ENCODE measurements at places on chromosomes 1 and 21. TPM values are rescaled to one million over a fixed set of nuclear protein-coding genes. Genes with fewer than 3 reads are reported as not detected.

DIRAS3 gene
- total RNA-seq, result 23.7 TPM

TMEM61 gene
- total RNA-seq, result not detected

ITLN1 gene
- 9.2 TPM for total RNA-seq

HES2 gene
- total RNA-seq, result not detected

EDARADD gene
- 1.6 TPM for total RNA-seq

OR2T3 gene
- total RNA-seq, result not detected

PAPPA2 gene
- total RNA-seq, result 0.35 TPM

CFHR2 gene
- not detected for total RNA-seq

LPAR3 gene
- total RNA-seq, result 16.6 TPM

NCMAP gene
- 0.22 TPM for total RNA-seq

LAPTM5 gene
- total RNA-seq, result 31.5 TPM

LRRC8D gene
- 6.2 TPM for total RNA-seq

S100A7 gene
- total RNA-seq, result not detected

CELA2A gene
- total RNA-seq, result not detected

CNKSR1 gene
- total RNA-seq, result 1.8 TPM

GBP7 gene
- total RNA-seq, result not detected

OPRD1 gene
- total RNA-seq, result not detected

SPATA17 gene
- 1.1 TPM for total RNA-seq

KCNC4 gene
- total RNA-seq, result 5.1 TPM

EIF2D gene
- total RNA-seq, result 26.0 TPM

RHBDL2 gene
- total RNA-seq, result 0.14 TPM

- no peak for DNase-seq
Measured at GRCh38 chr1:170800265-170800664, 135.1 kb upstream of the MROH9 start.

- DNase-seq, result peak; percentile 82
Measured at GRCh38 chr1:162696286-162696862, 64.1 kb downstream of the DDR2 start.

- DNase-seq, result no peak
Measured at GRCh38 chr21:33042812-33043211, 17.1 kb downstream of the OLIG2 start.

DNA sequence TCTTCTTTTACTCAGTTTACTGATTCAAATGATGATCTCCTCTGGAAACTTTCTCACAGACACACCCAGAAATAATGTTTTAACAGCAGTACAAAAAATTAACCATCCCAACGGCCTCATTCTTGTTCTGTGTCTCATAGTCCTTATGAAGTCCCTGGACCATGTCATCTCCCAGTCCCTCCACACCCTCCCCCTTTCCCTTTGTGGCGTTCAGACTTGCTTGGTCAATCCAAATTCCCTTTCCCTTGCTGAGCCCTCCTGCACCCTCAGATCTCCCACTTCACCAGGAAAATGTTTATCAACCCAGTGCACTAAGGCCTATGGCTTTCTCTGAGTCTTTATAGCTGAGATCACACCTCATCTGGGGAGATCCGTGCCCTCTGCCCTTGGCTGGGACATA, 85.9 kb downstream of the CENPF start:
- no peak for DNase-seq

DNA sequence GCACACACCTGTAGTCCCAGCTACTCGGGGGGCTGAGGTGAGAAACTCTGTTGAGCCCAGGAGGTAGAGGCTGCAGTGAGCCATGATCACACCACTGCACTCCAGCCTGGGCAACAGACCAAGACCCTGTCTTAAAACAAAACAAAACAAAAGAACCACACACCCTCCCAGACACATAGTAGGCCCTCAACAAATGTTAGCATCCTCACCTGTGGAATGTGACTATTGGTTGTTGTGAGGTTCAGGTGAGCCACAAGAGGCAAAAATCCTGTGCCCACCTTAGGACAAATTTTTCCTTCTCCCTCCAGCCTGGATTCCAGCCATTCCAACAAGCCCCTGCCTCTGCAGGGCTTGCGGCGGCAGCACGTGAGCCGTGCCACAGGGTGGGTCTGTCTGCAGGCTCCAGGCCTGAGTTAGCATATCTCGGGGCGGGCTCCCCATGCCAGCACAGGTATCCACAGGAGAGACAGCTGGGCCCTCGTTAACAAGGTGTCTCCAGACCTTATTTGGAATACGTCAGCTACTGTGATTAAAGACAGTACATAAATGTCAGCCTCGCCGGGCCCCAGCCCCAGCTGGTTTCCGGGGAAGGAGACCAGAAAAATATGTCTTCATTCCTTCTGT, 17.4 kb downstream of the C1QB start:
- DNase-seq, result no peak

DNA sequence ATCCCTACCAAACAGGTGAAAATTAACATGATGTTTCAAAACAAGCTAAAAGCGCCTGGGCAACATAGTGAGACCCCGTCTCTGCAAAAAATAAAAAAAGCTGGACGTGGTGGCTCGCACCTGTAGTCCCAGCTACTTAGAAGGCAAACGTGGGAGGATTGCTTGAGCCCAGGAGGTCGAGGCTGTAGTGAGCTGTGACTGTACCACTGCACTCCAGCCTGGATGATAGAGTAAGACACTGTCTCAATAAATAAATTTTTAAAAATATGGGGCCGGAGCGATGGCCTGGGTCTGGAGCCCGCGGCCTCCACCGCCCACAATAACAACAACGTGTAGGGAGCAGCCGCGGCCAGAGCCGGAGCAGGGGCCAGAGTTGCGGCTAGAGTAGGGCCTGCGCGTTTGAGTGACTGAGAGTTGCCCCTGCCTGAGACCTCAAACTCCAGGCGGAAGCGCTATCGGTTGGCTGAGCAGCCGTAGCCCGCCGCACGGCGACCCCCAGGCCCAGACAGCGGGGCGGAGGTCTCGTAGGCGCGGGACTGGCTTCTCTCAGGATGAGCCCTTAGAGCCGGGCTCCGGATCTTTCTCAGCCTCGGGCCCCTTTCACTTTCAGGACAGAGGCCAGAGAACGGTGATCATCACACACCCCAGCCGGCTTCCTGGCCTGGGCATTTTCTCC, 41.4 kb downstream of the ZMYM1 start:
- DNase-seq, result no peak

- no peak for DNase-seq
Measured at GRCh38 chr1:181014477-181015250, 8.0 kb downstream of the STX6 start.

DNA sequence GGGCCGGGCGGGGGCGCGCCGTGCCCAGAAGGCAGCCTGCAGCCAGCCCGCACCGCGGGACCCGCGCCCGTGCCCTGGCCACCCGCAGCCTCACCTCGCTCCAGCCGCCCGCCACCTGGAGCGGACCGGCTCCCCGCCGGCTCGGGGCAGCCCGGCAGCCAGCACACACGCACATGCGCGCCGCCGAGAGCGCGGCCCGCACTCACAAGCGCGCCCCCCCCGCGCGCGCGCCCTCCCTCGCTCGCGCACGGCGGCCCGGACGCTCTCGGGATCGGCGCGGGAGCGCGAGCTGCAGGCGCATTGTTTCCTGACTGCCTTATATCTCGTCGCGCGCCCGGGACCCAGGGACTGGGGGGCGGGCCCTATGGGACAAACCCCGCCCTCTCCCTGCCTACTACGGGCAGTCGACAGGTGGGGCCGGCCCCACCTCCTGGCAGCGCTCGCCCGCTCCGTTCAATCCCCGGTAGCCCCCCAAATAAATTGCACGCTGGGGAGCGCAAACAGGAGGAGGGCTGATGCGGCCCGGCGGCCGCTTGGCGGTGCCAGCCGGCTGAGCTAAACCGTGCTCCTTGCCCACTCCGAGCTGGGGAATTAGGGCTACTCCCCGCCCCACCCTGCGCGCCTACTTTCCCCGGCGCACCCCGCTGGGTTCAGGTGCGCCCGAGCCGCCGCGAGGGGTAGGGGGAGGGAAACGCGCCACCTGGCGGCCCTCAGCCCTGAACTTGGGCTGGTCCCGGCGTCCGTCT, at the start of gene MYCL:
Gene MYCL, minus strand, starts transcription at position 204 of the 746 bp plus-strand sequence. CDS start 483 bp downstream, outside the sequence.
- peak; percentile 87 for DNase-seq

DNA sequence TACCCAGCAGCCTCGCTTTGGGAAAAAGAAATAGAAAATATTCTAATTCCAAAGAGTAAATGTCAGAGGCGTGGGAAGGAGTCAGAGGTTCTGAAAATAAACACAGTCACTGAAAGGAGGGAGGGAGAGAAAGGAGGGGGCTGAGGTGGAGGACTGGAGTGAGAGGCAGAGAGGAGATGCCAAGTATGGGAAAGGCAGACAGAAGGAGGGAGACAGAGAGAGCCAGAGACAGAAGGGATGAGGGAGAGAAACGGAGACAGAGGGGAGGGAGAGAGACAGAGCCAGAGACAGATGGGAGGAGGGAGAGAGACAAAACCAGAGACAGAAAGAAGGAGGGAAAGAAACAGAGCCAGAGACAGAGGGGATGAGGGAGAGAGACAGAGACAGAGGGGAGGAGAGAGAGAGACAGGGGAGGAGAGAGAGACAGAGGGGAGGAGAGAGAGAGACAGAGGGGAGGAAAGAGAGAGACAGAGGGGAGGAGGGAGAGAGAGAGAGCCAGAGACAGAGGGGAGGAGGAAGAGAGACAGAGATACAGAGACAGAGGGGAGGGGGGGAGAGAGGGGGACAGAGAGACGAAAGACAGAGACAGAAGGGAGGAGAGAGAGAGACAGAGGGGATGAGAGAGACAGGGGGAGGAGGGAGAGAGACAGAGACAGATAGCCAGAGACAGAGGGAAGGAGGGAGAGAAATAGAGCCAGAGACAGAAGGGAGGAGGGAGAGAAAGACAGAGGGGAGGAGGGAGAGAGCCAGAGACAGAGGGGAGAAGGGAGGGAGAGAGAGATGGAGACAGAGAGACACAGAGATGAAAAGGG, 525.5 kb downstream of the MATN1 start:
- DNase-seq, result no peak

GRCh38 chr1:202189918-202190715, 3.5 kb upstream of the LGR6 start:
- no peak for DNase-seq

DNA sequence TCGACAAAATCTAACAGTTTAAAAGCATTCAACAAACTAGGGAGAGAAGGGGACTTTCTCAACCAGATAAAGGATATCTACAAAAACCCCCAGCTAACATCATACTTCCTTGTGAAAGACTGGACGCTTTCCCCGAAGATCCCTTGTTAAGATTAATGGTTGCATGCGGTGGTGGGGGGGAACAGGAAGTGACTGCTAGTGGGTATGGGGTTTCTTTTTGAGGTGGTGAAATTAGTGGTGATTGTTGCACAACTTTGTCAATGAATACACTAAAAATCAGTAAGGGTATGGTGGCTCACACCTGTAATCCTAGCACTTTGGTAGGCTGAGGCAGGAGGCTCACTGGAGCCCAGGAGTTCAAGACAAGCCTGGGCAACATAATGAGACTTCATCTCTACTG, 26.9 kb upstream of the EYA3 start:
- DNase-seq, result peak; percentile 73

- DNase-seq, result no peak
Measured at GRCh38 chr1:94084547-94084946, 36.4 kb downstream of the ABCA4 start.

- peak; percentile 86 for DNase-seq
Measured at GRCh38 chr1:201447903-201448871, 20.8 kb downstream of the PHLDA3 start.

DNA sequence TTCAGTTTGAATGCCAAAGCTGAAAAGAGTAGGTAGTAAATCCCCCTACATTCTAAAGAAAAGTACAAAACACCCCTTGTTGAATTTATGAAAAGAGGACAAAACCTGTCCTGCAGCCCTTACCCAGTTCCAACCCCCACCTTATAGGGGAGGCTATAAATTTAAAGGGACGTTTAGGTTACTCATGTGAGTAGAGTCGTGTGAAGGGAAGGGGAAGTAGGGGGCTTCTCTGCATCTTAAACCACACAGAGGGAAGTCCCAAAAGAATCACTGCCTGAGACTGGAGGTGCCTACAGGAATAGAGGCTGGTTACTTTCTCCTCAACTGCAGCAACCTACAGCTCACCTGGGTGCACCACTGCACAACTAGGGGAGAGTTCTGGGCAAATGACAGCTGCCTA, 36.7 kb upstream of the KIRREL1 start:
- DNase-seq, result no peak

GRCh38 chr21:15121655-15122120, 56.9 kb upstream of the NRIP1 start:
- DNase-seq, result no peak

- no peak for DNase-seq
Measured at GRCh38 chr1:42692461-42692860, 10.2 kb downstream of the YBX1 start.

GRCh38 chr1:24323281-24323680, 4.1 kb downstream of the GRHL3 start:
- DNase-seq, result no peak

- no peak for DNase-seq
Measured at GRCh38 chr1:202076050-202076511, 46.6 kb upstream of the GPR37L1 start.

GRCh38 chr1:61887931-61888564, 145.8 kb downstream of the PATJ start:
- DNase-seq, result no peak

- DNase-seq, result no peak
Measured at GRCh38 chr1:236341298-236341697, 52.8 kb upstream of the EDARADD start.

GRCh38 chr1:150514913-150515327, 632 bp upstream of the FALEC start:
- no peak for DNase-seq

DNA sequence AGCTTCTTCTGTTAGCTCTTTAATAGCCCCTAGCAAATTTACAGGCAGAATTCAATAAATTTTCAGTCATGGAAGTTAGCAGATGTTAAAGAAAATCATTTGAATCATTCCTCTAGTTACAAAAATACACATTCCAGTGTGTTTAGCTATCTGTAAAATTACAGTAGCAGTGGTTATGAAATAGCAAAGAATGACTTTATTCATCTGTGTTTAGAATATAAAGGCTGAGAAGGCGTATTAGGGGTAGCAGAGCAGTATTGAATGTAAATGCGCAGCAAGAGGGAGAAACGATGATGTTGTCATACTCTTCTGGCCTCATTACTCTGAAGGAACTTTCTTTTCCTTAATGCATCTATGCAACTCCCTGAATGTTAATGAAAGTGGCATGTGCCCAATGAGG, 106.2 kb upstream of the CYYR1 start:
- no peak for DNase-seq

DNA sequence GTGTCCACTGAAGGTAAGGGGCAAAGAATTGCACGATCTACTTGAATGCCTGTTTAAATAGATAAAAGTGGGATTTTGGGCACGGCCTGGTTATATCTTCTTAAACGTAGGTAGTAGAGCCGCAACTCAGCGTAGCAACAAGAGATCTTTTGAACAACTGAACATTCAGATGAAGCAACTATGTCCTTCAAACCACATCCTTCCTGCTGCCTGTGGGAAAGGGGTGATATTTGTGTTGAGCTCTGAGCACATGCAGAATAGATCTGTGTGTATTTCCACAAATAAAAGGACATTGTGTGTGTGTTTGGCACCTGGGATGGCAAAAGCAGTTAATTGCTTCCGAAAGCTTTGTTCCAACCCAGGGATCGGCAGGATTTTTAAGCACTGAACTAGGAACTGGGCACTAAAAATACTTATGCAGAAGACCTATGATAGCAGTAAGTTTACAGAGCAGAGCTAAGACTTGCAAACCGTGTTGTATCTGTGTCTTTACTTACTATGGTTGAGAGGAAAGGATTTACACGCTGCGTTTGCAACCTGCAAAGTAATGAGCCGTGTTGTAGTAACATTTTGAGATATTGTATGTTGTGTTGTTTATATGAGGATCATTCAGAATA, 333.4 kb downstream of the CHRM3 start:
- no peak for DNase-seq

- DNase-seq, result peak; percentile 86
Measured at GRCh38 chr1:236997361-236997760, 6.9 kb downstream of the MT1HL1 start.
